Small intestine (tissue), 16 donors: ENCODE measurements at places on chromosomes 6 and 20. TPM values are rescaled to one million over a fixed set of nuclear protein-coding genes. Genes with fewer than 3 reads are reported as not detected.

- DNase-seq = no peak
Observed at GRCh38 chr6:138198430-138199091, 19.7 kb downstream of the PBOV1 start.

DNA sequence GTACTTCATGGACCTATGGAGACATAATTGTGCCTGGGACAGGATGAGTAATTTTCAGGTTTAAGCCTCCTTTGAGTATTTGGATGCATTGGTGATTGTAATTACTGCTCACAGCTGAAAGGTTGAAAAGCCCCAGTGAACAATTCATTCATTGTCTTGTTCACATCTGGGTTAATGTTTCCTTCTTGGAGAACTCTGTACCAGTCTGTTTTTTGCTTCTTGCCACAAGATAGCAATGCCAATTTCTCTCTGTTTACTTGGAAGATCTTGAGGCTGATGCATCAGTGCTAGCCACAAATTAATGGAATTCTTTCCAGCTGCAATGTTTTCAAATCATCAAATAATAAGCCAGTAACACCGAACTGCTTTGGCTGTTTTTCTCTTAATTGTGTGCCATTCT is 207.8 kb downstream of the BMP2 start:
- DNase-seq = no peak

DNA sequence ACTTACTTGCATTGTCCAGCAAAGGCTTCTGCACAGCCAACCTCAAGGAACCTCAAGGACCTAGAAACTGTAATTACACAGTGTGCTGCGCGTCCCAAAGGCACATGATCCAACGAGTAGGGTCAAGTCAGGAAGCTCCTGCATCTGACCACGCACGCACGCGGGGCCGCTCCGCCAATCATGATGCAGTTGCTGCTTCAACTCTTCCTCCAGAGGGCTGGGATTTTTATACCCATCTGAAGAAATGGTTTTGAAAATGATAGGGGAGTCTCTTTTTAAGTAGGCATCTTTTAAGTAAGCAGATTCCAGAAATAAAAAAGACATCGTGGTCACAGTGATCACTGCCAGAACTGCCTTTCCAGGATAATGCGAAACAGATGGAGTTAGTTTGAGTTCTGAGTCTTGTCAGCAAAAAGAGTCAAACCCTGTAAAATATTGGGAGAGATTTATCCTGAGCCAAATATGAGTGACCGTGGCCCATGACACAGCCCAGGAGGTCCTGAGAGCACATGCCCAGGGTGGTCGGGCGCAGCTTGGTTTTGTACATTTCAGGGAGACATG is 34.0 kb downstream of the KIF25 start:
- no peak for DNase-seq

The TPBG gene
- polyA plus RNA-seq = 6.9 TPM

The HS3ST5 gene
- polyA plus RNA-seq = not detected
